ENCODE measurements at places on chromosomes 1 and 21. TPM values are rescaled to one million over a fixed set of nuclear protein-coding genes. Genes with fewer than 3 reads are reported as not detected.

DNA sequence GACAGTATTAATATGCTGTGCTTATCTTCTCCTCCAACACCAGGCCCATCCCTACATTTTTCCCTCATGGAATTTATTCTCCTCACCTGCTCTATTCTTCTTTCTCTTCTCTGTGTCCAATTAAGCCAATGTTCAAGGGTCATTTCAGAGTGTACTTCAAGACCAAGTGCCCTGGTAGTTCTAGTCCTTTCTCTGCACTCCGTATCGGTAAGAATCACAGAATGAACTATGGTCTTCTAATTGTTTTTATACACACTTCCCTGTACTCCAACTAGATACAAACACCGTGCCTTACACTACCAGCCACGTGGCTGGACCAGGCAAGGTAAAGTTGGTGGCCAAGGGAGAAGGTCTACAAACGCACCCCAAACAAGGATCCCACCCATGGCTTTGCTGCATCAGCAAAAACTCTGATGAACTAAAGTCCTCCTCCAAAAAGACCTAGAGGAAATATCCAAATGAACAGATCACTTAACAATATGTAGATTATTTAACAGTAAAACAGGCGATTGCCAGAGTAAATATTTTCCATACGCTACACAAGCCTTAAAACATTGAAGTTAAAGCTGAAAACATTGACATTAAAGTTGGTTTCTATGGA, 40.1 kb upstream of the LPAR3 start:
- DNase-seq: no peak

GRCh38 chr1:28663871-28664470, 4.6 kb upstream of the GMEB1 start:
- DNase-seq: no peak

DNA sequence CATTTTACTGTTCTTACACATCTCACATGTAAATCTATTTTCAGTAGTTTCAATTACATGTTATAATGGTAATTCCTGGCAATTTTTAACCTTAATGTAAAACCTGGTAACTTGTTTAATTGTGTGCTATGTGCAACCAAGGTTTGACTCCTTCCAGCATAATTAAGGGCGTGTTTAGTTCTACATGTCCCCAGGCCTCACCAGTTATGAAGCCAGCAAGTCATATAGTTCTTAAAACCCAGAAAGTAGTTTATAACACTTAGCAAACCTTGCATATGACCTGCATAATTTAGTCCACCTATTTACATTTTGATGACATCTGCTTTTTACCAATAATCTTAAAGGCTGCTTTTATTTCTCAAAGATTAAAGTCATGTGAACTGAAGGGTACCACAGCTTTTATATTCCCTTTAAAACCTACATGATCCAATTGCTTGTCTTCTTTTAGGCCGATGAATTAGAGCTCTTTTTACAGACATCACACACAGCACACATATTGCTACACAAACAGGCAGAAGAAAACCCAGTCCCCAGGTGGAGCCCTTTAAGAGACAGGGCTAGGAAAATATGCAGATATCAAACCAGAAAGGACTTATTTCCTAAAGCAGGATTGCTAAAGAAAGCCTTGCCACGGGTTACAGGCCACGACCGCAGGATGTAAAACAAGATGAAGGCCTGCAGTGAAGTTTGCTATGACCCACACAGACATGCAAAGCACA, 23.2 kb upstream of the SYCP1 start:
- no peak for DNase-seq

GRCh38 chr1:50231209-50231608, 122.5 kb downstream of the ELAVL4 start:
- DNase-seq: no peak

- DNase-seq: no peak
Observed at GRCh38 chr1:1371364-1371745, 3.7 kb downstream of the AURKAIP1 start.

GRCh38 chr1:64900916-64901315, 65.4 kb downstream of the JAK1 start:
- no peak for DNase-seq

- no peak for DNase-seq
Observed at GRCh38 chr1:30120245-30121000, 603.0 kb downstream of the MATN1 start.

DNA sequence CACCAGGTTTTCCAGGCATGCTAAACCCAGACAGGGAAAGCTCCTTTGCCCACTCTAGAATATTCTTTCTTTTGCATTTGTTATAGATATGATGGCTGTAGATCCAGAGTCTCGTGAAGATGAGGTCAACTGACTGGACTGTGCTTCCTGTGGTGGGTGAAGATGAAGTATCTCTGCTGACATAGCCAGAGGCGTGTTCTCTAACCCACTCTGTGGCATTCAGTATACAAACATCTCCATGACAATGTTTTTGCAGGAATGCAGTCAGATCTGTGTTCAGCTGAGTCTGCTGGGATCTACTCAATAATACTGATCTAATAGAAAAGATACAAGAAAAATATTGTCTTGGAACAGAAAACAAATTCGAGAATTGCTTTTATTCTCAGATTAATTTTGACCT, 11.3 kb downstream of the RWDD2B start:
- DNase-seq: no peak

GRCh38 chr1:175209493-175209921, 16.9 kb upstream of the KIAA0040 start:
- DNase-seq: no peak

GRCh38 chr1:3117879-3118278, 48.9 kb downstream of the PRDM16 start:
- no peak for DNase-seq

- DNase-seq: no peak
Observed at GRCh38 chr1:100423832-100424337, 71.6 kb downstream of the CDC14A start.

GRCh38 chr1:80445033-80445432, 1355.7 kb upstream of the ADGRL2 start:
- DNase-seq: no peak

GRCh38 chr1:26405281-26405915, 5.2 kb upstream of the LIN28A start:
- no peak for DNase-seq

- no peak for DNase-seq
Observed at GRCh38 chr1:117574161-117574835, 31.6 kb upstream of the TENT5C start.

- DNase-seq: no peak
Observed at GRCh38 chr1:24990779-24991641, 60.9 kb upstream of the RUNX3 start.

GRCh38 chr1:10652626-10653025, 143.8 kb downstream of the CASZ1 start:
- DNase-seq: no peak

- DNase-seq: no peak
Observed at GRCh38 chr21:31232344-31232743, 111.7 kb downstream of the TIAM1 start.

GRCh38 chr1:116508984-116509980, 61.5 kb downstream of the CD58 start:
- peak; percentile 37 for DNase-seq

DNA sequence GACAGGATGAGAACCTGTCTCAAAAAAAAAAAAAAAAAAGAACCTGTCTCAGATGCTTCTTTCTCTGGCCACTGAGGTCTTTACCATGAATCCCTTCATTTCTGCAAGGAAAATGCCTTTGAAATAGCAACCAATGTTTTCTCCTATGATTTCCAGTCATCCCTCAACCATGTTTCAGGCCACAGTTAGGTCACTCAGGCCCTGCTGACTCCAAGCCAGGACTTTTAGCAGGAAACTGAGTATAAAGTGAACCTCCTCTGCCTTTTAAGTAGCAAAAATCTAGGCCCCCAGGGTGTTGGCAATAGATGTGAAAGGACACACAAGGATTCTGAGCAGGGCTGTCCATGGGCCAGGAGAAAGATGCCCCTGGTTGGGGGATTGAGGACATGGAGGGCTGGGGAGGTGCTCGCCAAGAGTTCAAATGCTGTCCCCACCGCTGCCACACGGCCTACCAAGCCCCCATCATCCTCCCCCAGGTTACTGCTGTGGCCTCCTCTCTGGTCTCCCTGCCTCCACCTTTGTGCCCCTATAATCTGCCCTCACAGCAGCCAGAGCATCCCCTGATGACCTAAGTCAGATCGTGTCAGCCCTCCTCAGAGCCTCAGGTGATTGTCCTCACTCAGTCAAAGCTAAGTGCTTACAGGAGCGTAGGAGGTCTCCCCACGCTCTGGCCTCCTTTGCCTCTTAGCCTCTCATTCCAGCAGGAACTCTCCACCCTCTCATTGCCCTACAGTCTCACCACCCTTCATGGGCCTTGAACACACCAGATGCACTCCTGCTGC, 54.6 kb downstream of the MATN1 start:
- no peak for DNase-seq

GRCh38 chr1:59236721-59237545, 60.0 kb upstream of the FGGY start:
- no peak for DNase-seq

- no peak for DNase-seq
Observed at GRCh38 chr1:197284325-197284724, 16.3 kb downstream of the CRB1 start.

DNA sequence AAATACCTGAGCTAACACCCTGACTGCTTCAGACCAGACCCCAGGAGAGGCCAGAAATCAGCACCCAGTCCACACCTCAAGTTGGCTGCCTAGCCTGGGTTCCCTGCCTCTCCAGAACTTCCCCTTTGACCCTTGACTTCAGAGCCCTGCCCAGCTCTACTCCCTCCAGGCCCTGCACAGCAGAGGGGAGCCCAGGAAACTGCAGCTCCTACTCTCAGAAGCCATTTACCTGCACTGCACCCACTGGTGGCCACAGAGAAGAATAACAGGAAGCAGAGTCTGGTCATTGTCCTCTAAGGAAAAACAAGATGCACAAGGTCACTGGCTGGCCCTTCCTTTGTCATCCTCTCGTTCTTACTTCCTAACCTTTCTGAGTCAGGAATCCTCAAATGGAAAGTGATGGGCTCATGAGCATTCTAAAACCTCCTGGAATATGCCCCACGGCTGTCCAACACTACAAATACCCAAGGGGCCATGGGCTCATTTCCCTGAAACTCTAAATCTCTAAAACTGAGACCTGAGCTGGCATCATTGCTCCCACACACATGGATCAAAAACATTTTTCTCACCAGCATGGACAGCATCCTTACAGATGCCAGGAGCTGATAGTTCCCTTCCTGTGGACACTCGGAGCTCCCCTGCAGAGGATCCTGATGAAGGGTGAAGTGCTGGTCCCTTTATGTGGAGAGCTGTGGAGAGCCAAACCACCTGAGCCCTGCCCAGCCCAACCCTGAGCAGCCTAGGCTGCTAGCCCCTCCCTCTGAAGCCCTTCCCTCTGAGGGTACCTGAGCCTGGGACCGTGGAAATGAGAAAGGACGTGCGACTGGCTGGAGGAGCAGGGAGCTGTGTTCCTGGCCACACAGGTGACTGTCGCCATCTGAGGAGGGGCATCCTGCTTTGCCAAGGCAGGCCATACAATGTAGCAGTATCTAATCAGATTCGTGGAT, at the start of gene ITLN2:
Gene ITLN2, minus strand, starts transcription at position 652 of the 947 bp plus-strand sequence. Its CDS starts 68 bp downstream, at position 584.
- DNase-seq: peak; percentile 11

- DNase-seq: no peak
Observed at GRCh38 chr21:36765229-36765628, 66.3 kb downstream of the SIM2 start.

- DNase-seq: no peak
Observed at GRCh38 chr1:219514728-219515127, 98.2 kb downstream of the ZC3H11B start.

DNA sequence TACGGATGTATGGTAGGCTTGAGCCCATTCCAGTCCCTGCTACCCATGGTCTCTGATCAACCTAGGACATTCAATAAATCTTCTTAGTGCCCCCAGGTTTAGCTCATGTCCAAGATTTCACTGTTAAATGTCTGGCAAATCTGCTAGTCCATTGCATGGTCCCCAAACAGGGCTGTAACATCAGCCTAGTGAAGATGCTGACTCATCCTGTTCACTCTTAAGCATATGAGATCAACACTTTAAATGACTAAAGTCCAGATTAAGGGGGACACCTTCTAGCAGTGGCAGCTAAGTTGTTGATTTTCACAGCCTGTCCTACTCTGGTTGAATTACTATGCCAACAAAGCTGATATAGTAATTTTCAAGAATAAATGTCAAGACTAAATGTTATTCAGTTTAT, 46.5 kb upstream of the NUF2 start:
- no peak for DNase-seq

DNA sequence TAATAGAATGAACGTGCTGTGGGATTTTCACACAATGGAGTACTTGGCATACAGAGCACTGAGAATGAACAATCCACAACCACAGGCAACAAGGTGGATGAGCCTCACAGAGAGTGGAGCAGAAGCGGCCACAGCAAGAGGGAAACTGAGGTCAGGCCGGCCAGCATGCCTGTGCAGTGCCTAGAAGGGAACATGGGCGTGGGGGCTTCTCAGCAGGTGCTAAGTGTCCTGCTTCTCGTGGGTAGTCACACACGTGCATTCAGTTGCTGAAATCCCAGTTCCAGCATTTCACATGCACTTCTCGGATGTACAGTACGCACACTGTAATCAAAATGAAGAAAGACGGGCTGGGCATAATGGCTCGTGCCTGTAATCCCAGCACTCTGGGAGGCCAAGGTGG, 33.1 kb downstream of the WDR4 start:
- no peak for DNase-seq

- DNase-seq: peak; percentile 41
Observed at GRCh38 chr1:21217812-21218596, 41.3 kb upstream of the EIF4G3 start.

GRCh38 chr1:84301785-84302385, 377 bp downstream of the SAMD13 start:
- peak; percentile 3 for DNase-seq

GRCh38 chr1:42138586-42138985, 14.6 kb upstream of the GUCA2B start:
- no peak for DNase-seq

The SLAMF9 gene
- total RNA-seq: not detected

The ADAMTS4 gene
- 7.1 TPM for total RNA-seq

The ITLN2 gene
- total RNA-seq: not detected

The KIF2C gene
- 13.3 TPM for total RNA-seq

The WNT3A gene
- total RNA-seq: not detected

The IFI6 gene
- total RNA-seq: 19.2 TPM

The CELA3A gene
- not detected for total RNA-seq

The PRKAA2 gene
- 4.0 TPM for total RNA-seq

The RNF223 gene
- total RNA-seq: not detected

The SYTL1 gene
- not detected for total RNA-seq

The FMO2 gene
- 0.20 TPM for total RNA-seq

The DCLRE1B gene
- 1.5 TPM for total RNA-seq

The NUDT4B gene
- 8.7 TPM for total RNA-seq

The GPA33 gene
- not detected for total RNA-seq
